DMS79 (cell line): ENCODE measurements at places on chromosomes 1 and 21.
A peak's percentile ranks its signal among the peaks of the same experiment; 100 is the strongest.

DNA sequence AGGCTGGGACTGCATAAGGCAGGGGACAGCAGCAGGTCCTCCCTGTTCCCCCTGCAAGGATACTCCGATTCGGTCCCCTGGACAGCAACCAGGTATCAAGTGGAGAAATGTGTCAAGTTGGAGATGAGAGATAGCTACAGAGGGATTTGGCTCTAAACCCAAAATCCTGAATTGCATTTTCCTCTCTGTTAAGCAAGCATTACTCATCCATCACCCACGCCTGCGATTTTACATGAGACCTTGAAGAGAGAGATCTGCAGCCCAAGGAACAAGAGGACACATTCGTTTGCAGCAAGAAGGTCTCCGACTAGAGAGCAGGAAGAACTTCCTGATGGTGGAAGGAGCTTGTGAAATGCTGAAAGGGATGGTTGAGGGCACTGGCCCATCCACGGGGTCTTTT, 21.9 kb downstream of the SYT2 start:
- DNase-seq: no peak

- no peak for DNase-seq
Measured at GRCh38 chr1:200226268-200226968, 183.4 kb downstream of the ZNF281 start.

DNA sequence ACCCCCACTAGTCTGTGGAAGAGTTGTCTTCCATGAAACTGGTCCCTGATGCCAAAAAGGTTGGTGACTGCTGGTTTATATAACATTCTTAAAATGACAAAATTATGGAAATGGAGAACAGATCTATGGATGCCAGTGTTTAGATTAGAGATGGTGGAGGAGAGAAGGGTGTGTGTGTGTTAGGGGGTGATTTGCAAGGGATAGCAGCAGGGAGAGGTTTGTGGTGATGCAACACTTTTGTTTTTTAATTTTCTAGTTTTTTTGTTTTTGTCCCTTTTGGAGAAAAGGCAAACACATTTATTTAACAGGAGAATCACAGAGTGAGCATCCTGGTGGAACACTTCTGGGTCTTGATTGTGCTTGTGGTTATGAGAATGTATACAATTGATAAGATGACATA, 143.8 kb downstream of the RPS6KC1 start:
- DNase-seq: no peak

DNA sequence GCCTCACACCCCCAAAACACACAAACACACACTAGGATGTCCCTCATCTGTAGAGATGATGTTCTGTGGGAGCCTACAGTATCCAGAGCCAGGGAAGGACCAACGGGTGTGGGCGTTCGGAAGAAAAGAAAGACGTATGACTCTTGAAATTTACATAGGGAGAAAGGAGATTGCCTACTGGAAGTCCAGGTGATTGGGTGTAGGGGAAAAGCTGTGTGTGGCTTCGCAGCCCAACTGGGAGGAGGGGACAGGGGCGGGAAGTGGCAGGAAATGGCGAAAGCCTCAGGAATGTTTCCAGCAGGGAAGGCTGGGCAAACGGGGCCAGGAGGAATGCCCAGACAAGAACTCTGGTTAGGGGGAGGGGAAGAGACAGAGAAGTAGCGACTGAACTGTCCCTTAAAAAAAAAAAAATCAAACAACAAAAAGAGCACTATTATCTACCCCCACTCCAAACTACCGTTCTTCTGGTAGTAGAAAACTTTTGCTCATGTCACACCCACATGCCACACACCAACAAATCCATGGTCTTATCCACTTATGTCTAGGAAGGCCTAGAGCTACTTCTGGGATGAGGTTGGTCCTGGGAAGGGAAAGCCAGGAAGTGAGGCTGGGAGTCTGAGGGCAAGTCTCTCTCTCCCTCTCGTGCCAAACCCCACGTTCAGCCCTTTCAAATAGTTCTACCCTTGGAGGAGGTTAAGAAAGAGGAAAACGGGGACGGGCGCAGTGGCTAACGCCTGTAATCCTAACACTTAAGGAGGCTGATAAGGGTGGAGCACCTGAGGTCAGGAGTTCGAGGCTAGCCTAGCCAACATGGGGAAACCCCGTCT, 1.8 kb upstream of the CKS1B start:
- no peak for DNase-seq

DNA sequence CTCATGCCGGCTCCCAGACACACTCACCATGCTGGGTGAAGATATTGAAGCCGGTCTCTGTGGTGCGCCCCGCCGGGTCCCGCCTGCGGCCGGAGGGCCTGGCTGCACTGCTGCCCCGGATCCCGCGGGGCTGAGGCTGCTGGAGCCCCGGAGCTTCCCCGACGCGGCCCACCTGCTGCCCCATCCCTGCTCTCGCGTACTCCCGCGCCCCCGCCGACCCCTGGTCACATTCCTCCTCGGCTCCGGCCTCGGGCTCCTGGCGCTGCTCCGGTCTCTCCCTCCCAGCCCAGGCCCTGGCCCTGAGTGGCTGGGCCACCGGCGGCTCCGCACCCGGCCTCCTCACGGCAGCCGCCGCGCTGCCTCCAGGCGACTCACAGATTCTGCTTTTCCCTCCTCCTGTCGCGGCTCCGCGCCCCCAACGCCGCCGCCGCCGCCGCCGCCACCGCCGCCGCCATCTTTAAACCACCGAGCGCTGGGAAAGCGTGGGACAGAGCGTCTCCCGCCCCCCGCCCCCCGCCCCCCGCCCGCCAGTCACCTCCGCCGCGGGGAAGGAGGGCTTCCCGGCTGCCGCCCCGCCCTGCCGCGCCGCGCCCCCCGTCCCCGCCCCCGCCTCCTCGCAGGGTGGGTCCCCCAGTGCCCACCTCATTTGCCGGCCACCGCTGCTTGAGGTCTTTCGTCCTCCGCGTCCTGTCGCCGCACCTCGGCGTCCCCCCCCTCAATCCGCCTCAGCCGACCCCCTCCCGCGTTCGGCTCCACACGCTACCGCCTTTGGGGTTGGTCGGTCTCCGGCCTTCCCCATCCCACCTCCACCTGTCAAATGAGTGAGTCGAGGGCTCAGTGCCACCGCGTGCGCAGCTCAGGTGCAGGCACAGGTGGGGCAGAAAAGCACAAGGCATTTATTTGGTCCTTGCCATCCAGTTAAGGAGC, at the start of gene ABL2:
ABL2 (minus strand) TSS at position 464 of the 927 bp plus-strand sequence; CDS start at position 184, 280 bp downstream.
- no peak for DNase-seq

- no peak for DNase-seq
Measured at GRCh38 chr1:111847466-111847865, 91.8 kb downstream of the DDX20 start.

DNA sequence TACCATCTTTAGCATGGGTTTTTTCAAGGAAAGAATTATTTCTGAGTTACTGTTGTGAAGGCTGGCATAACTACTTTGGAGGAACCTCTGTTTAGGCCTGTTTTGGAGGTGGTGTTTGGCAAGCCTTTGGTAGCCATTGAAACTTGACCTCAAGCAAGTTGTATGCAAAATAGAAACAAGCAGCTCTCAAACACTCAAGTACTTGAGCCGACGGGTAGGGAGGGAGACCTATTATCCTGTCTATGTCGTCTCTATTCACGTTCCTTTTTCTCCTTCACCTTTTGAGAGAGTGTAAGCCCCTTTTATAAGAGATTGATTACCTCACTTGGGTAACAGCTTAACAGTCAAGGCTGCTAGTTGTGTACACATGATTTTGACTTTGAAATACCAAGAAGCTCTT, 878.3 kb upstream of the CXADR start:
- DNase-seq: peak; percentile 66

GRCh38 chr1:96557336-96557735, 164.2 kb upstream of the PTBP2 start:
- no peak for DNase-seq

DNA sequence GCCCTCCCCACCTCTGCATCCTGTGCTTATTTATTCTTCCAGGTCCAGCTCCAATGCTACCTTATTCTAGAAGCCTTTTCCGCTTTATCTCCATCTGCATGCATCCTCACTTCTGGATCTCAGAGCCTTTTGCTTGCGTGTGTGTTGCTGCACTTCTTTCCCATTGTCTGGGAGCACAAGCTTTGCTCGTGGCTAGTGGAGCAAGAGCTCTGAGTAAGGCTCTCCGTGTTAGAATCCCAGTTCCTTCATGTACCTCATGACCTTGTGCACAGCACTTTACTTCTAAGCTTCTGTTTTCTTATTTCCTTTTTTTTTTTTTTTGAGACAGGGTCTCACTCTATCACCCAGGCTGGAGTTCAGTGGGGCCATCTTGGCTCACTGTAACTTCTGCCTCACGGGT, 140.0 kb upstream of the POU3F1 start:
- DNase-seq: no peak

DNA sequence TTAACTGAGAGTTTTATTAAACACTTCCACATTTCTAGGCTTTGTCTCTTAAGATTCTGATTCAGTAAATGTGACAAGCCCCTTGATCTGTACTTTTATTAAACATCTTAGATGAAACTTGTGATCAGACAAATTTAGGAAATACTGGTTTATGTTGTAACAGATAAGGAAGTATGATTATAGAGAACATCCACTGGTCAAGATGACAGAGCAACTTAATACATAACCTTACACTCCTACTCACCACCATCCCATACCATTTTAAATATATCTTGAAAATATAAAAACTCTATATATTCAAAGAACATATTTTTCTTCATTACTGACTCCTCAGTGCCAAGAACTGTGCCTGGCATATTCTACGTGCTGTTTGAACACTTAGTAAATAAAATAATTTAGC, 217.5 kb downstream of the LRRC40 start:
- no peak for DNase-seq

DNA sequence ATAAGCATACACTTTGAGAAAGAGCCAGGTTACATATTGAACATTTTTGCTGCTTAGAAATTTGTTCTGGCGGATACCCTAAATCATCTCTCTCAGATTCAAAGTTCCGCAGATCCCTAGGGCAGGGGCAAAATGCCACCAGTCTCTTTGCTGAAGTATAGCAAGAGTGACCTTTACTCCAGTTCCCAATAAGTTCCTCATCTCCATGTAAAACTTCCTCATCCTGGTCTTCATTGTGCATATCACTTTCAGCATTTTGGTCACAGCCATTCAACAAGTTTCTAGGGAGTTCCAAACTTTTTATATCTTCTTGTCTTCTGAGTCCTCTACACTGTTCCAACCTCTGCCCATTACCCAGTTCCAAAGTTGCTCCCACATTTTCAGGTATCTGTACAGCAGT, 23.3 kb upstream of the LYPD8 start:
- DNase-seq: no peak

- no peak for DNase-seq
Measured at GRCh38 chr1:150788946-150789345, 19.1 kb downstream of the CTSK start.

DNA sequence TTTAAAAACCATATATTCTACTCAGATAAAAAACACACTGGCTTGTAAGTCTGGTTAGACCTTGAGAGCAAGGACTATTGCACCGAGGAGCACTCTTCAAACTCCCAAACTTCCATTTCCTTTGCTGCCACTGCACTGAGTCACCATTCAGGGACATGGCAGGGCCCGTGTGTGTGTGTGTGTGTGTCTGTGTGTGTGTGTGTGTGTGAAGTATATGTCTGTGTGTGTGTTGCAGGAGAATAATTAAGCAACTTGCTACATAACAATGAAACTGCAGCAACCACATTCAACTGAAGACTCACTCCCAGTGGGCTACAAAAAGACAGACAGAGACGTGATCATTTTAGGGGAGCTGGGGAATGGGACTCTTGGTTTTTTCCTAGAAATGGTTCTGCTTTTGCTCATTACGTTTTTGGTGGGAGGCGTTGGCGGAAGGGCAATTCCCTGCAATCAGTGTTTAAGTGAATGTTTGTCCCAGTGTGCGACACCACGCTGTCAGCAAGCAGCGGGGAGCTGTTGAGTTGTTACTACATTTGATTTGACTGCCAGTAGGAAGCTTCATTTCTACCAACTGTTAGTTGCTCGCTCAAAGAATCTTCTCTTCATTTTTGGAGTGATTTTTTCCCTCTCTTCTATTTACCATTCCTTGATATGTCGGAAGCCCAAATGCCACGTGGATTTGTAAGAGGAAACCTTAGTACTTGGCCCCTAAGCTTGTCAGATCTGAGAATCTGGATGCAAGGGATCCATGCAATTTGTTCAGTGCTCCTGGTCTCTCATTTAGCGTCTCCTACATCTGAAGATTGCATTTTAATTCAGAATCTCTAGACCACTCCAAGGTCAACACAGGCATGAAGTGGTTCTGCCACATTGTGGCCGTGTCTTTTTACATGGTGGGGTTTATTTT, 36.1 kb downstream of the ESRRG start:
- DNase-seq: no peak

DNA sequence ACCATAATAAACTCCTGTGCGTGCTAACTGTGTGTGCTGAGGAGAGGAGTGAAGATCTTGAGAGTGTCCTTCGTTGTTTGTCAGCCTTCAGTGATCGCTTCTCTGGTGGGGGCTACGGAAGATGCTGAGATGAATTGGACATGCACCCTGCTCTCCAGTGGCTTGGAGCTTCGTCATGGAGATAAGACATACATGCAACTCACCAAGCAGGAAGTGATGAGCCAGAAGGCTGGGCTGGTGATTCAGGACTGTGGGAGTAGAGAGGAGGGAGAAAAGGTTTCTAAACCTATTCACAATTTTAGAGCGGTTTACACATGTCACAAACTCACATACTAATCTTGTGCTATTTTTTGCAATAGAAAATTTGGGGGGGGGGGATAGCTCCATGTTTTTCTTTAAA, 128.9 kb upstream of the ADAR start:
- no peak for DNase-seq

GRCh38 chr1:60035921-60036320, 37.6 kb downstream of the C1orf87 start:
- DNase-seq: no peak

- no peak for DNase-seq
Measured at GRCh38 chr1:241895013-241895412, 47.0 kb downstream of the EXO1 start.

- DNase-seq: no peak
Measured at GRCh38 chr1:154859786-154860155, 10.3 kb downstream of the KCNN3 start.

DNA sequence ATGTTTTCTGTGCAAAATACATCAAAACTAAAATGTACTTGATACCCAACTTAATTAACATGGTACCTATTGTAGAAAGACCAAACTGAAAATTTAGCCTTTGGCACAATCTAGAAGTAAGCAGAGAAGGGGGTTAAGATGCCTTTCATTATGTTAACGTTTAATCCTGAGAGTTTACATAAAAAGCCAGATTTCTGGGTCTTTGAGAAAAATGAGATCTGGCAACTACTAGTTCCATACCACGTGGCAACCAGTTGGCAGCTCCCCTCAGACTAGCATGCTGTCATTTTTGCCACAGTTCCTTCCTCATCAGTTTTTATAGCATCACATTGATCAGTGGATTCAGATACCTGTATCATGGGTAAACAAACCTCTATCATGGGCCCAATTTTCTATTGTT, 1.5 kb downstream of the RO60 start:
- DNase-seq: no peak

DNA sequence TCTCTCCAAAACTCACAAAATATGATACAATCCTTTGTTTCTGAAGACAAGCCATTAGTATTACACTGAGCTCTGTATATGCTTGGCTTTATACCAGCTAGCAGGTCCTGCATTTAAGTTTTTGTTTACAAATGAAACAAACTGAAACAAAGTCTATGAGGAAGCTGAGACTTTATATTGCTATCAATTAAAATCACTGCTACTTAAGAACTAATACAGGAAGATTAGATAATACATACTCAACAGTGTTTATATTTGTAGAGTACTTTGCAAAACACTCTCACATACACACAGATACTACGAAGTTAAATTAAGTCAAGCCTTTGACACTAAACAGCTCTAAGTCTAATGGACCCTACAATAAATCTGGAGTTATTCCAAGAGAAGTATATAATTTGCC, 247.4 kb downstream of the CRB1 start:
- no peak for DNase-seq

GRCh38 chr1:237032029-237032428, 10.0 kb upstream of the RYR2 start:
- DNase-seq: no peak
